NCI-H524 treated with DMSO at 0.1 percent for 48 hours (cell line): ENCODE measurements at places on chromosomes 5 and 9.

GRCh38 chr5:142900927-142901326, 130.8 kb downstream of the ARHGAP26 start:
- DNase-seq: no peak

- no peak for DNase-seq
These were observed 9.9 kb downstream of the PAPPA start for GRCh38 chr9:116163293-116164055.

- DNase-seq: no peak
These were observed 22.5 kb downstream of the PITX1 start for GRCh38 chr5:135011355-135012032.

DNA sequence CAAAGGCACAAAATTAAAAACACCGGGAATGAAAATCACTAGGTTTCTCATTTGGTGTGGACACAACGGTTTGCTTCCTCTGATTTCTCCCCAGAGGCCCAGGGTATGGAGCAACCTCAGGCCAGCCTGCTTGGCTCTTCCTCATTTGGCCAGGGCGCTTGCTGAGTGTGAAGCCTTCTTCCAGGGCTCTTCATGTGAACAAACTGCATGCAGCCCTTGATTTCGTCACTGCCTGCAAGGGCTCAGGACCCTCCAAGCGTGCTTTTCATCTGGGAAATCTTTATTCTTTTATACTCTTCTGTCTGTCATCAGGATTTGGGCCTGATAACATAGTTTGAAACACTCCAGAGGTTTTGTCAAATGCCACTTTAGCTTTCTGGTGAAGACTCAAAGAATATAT, 122.6 kb upstream of the KLF4 start:
- DNase-seq: no peak

DNA sequence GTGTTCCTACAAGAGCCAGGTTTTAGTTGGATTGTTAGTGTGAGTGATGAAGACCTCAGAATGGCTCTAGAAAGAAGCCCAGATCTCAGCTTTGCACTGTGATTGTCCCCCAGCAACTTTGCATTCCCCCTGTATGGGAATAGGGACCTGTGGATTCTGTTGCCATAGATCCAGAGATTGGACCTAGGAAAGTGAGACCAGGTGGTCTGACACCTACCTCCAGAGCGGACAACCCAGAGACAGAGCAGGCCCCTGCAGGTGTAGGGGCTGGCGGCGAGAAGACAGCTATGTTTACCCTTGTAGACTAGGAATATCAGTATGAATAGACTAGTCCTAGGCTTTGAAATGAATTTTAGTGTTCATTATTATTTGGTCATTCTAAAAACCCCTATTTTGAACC, 53.6 kb downstream of the IRF1 start:
- DNase-seq: no peak

GRCh38 chr9:34378376-34379060, 1.8 kb upstream of the MYORG start:
- no peak for DNase-seq

GRCh38 chr5:130002183-130002582, 97.9 kb downstream of the CHSY3 start:
- no peak for DNase-seq

DNA sequence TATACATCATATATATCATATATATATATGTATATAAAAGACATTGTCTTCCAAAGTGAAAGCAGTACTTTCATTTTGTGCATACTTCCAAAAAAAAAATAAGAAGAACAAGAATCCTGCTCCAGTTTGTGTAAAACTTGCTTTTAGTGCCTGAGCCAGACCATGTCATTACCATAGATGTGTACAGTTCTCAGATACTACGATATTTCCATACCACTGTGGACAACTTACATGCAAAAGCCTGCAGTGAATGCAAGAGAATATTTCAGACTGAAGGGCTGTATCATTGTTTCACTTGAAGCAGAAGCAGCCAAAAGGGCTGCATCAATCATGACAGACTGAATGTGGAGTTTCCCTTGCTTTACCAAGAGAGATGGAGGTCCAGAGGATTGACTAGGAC, 72.6 kb upstream of the CYLC2 start:
- no peak for DNase-seq

DNA sequence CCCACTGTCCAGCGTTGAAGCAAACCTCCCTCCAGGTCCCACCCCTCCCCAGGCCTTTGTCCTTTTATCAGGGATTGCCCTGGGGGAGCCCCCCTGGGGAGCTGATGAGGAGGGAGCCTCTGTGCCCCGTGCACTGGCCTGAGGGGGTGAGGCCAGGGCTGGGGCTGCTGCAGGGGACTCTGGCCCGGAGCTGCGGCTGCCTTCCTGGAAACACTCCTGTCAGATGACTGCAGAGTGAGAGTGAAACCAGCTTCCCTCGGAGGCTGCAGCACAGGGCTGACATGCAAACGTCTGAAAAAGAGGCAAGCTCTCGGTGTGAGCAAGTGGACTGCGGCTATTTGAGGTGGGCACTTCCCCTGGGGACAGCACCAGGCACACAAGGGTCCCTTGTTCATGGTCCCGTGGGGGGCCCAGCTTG, 4.6 kb upstream of the TRAF2 start:
- DNase-seq: no peak

DNA sequence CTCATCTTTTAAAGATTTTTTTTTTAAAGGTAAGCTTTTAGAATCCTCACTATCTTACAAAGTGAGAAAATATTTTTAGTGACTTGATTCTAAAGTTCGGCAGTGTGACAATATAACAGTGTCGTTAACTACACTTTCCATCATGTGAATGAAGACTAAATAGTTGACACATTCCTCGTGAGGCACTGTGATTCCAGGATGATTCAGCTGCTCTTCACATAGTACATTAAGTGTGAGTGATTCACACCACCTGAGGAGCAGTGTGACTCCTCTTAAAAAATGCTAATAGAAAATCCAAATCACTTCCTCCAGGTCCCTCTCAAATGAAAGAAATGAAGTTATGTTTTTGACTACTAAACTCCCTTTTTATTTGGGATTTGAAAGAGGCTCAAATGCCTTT, 589.5 kb downstream of the GABRG2 start:
- DNase-seq: no peak

GRCh38 chr5:107951309-107951708, 280.6 kb upstream of the EFNA5 start:
- no peak for DNase-seq

DNA sequence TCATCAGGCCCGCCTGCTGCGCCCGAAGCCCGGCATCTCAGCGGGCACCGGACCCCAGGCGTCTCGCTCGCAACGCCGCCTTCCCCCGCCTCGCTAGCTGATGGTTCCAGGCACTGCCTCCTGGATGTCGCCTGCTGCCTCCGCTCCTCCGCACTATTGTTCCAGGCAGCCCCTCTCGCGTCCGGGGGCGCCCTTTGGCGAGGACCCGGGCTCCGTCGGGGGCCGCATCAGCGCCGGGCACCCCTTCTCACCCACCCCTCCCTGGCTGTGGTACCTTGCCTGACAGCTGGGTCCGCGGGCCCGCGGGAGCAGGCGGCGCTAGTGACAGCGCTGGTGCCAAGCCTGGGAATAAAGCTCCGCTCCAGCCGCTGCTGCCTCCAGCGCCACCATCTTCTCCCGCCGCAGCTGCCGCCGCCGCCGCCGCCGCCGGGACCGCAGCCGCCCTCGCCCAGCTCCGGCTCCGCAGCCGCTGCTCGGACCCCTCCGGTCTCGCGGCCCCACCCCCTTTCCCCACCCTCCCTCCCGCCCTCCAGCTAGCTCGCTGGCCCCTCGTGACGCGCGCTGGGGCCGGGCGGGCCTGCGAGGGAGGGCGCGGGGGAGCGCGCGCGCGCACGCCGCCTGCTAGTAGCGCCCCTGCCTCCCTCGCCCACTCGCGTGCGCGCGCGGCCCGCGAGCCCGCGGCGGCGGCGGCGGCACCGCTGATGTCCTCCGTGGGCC, at the start of gene APBA1:
TSS of gene APBA1 (minus strand) at position 493 of the 717 bp plus-strand sequence.
- DNase-seq: no peak

DNA sequence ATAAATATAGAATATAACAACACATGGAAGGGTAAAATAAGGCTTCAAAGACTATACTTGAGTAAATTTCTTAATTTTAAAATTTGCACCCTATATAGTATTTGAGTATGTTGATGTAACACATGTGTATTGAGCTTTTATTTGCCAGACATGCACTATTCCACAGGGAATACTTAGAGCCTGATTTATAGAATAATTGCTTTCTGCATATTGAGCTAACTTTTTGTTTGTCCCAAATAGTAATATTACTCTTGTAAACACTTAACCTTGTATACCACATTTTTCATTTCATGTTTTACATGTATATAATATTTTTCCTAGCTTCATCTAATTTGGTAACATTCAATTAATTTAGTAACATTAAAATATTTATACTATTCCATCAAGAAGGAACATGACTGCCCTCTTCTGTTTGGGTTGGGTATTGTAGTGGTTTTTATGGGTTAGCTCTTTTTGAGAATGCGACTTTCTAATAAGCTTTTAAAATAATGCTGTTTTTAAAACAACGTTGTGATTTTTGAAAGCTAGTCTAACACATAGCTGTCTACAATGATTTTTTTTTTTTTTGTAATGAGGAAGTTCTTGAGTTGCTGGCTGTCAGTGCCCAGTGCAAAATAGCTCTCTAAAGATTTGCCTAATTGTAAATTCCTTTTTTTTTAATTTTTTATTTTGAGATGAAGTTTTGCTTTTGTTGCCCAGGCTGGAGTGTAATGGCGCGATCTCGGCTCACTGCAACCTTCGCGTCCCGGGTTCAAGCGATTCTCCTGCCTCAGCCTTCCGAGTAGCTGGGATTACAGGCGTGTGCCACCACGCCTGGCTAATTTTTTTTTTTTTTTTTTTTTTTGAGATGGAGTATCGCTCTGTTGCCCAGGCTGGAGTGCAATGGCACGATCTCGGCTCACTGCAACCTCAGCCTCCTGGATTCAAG, 4.8 kb downstream of the SUB1 start:
- no peak for DNase-seq

GRCh38 chr5:90345684-90346083, 63.9 kb downstream of the CETN3 start:
- DNase-seq: no peak

DNA sequence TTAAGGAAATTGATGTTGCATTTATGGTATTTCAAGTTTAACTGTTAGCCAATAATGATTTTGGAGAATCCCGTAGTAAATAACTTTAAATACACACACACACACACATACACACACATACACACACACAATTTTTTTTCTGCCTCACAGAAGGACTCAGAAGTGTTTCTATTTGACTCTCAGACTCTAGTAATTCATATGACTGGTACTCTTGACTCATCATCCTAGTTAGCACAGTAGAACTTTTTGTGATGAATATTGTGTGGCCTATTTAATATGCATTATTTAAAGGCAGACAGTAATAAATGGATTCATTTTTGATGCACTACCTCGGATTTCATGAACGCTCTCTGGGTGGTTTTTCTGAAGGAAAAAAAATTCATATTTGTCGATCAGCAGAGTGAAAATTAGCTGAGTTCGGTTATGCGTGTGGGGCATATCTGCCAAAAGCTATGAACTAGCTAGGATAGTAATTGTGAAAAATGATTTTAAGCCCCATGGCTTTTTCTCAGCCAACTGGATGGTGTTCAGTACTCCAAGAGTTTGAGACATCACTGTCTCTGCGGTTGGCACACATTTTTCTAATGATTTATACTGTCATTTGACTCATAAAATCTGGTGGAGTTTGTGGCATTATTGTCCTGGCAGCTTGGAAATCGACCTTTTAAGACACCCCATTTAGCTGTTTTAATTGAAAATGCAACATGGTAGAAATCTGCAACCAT, 102.2 kb downstream of the PCSK5 start:
- no peak for DNase-seq

DNA sequence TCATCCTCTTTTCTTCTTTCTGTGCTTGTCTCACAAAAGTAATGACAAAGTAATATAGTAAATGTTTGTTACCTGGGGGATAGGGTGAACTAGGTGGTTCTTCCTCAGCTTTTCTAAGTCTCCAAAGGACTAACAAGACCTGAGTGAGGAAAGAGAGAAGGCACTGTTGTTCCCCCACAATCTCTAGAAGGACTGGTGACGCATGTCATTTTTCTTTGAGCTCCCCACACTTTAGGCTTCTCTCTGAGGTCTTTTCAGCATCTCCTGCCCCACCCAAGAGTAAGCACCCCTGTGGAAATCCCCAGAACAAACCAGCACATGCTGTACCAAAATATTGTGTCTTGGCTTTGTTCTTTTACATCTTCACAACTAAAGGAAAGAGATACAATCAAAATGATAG, 2.4 kb upstream of the IL7R start:
- DNase-seq: no peak

DNA sequence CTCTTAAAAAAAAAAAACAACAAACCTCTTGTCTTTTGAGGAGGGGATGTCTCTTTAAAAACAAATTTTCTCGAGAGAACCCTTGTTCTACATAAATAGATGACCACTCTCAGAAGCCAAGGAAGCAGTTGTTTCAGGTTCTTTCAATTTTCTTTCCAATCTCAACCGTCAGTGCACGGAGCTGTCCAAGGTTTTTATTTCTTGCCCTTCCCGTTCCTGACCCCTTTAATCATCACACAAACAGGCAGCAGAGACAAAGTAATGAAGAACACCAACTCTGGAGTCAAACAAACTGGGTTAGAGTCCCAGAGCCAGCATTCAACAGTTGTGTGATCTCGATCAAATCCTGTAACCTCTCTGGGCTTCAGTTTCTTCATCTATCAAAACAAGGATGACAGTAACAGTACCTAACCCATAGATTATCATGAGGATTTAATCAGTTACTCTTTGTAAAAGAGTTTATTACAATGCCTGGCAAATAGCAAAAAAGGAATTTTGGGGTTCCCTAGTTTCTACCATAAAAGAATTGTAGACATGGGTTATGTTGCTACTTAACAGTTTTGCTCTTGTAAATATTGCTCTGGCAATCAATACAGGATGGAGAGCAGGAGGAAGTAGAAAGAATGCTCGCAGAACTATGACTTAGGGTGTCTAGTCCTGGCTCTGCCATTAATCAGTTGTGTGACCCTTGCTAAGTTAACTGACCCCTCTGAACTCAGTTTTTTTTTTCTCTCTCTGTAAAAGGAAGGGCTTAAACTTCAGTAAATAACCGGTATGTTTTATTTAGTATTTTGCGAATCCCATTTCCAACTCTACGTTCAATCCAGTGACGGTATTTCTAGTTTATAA, 1.0 kb upstream of the NIM1K start:
- DNase-seq: no peak
